ENCODE measurements at places on chromosomes 1 and 21.
A peak's percentile ranks its signal among the peaks of the same experiment; 100 is the strongest.

DNA sequence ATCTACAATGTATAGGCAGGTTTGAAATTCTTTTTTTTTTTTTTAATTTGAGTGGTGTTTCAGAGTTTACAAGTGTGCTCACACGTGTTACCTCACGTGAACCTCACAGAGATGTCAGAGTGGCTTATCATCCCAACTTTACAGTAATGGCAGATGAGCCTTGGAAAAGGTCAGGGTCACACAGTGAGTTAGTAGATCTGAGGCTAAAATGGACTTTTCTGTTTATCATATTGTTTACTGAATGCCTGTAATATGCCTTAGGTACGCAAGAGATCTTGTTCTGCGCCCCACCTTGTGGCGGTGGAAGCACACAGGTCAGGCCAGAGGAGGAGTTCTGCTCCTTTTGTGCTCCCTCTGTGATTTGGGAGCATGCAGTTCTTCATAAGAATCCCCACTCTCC, 80.0 kb downstream of the DYRK1A start:
- no peak for DNase-seq

- DNase-seq: no peak
Measured at GRCh38 chr1:203283597-203283996, 21.7 kb upstream of the BTG2 start.

GRCh38 chr1:206779638-206780037, 7.3 kb upstream of the IL10 start:
- DNase-seq: no peak

DNA sequence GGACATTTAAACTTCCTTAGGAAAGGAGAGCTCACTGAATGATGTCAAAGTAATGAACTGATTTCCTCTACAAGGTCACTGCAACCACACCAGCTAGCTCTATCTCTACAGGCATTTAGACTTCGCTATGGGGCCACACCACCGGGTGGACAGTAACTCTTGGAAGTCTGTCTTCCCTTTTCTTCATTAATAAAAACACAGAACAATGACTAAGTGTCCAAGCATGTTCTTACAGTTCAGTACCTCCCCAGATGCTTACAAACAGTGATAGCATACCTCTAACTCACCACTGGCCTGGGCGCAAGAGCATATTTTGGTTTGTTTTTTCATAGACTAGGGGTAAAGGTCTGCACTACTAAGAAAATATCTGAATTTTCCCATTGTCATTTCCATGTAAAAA, 54.6 kb downstream of the SIM2 start:
- DNase-seq: no peak

GRCh38 chr1:110051262-110051648, 16.8 kb downstream of the STRIP1 start:
- no peak for DNase-seq

- DNase-seq: no peak
Measured at GRCh38 chr1:112322018-112322417, 74.0 kb upstream of the CTTNBP2NL start.

GRCh38 chr1:102732927-102733326, 375.4 kb downstream of the COL11A1 start:
- DNase-seq: no peak

DNA sequence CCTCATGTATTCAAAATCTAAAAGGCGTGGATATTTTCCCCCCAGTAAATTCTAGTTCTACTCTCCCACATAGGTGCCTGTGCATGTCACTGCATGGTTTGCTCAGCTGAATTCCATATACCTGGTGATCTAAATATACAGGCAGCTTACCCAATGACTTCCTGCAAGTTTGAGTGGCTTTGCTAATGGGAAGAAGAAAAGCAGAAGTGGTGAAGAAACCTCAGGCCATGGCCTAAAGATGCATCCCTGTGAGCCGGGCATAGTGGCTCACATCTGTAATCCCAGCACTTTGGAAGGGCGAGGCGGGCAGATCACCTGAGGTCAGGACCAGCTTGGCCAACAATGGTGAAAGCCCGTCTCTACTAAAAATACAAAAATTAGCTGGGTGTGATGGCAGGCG, 11.5 kb downstream of the SLC44A3 start:
- DNase-seq: no peak

GRCh38 chr21:44518686-44519085, 21.3 kb downstream of the KRTAP10-1 start:
- DNase-seq: no peak

- DNase-seq: peak; percentile 45
Measured at GRCh38 chr1:11384170-11384554, 94.8 kb upstream of the DISP3 start.

GRCh38 chr1:93522721-93523120, 74.8 kb downstream of the FNBP1L start:
- DNase-seq: no peak

DNA sequence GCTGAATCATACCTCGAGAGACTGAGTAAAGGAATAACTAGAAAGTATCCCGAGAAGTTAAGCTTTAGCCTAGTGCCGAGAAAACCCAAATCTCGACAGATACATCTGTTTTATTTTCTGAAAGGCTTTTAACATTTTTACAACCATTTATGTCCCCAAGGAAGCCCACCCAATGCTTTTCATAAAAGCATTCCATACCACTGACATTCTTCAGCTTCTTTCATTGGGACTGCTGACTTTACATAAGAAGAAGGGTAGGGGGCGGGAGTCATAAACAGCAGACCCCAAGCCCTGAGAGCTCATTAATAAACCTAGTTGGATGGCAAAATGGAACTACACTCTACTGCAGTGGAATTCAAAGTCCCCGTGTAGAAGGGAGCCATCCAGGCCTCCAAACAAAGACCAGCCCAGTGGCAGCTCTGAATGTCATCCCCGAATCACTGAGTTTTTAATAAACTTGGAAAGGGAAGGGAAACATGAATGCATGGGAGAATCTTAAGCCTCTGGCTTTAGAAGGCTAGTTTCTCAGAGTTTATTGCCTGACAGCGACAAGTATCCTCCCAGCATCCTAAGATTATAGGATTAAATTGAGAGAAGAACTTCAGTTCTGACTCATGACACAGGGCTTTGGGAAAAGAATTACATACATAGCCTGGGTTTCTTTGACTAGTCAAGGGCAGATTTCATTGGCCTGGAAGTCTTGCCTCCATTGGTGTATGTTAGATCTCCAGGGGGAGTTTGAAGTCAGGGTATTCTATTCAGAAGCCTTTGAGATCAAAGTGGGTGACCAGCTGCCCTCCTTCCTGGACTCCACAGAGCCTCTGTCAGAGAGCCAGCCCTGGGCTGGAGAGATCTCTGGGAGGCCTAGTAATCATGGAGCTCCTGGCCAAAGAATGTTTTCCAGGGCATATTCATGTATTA, 3.7 kb downstream of the ATF3 start:
- DNase-seq: no peak

GRCh38 chr1:16119504-16119903, 36.4 kb downstream of the EPHA2 start:
- DNase-seq: no peak

DNA sequence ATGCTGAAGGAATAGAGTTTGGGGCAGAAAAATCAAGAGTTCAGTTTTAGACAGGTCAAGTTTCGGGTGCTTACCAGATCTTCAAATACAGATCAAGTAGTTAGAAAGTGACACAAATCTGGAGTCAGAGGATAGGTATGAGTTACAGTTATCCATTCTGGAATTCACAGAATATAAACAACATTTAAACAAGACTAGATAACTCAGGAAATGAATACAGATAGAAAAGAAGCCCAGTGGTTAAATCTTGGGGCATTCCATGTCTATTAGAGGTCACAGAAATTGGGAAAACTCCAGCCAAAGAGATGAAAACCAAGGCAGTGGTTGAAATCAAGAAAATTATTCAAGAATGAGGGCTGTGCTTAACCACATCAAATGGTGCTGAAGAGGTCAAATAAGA, 187.0 kb upstream of the HP1BP3 start:
- no peak for DNase-seq

GRCh38 chr1:93596329-93597089, 85.1 kb downstream of the BCAR3 start:
- no peak for DNase-seq

- DNase-seq: peak; percentile 80
Measured at GRCh38 chr1:244969355-244970235, 105.3 kb upstream of the HNRNPU start.

DNA sequence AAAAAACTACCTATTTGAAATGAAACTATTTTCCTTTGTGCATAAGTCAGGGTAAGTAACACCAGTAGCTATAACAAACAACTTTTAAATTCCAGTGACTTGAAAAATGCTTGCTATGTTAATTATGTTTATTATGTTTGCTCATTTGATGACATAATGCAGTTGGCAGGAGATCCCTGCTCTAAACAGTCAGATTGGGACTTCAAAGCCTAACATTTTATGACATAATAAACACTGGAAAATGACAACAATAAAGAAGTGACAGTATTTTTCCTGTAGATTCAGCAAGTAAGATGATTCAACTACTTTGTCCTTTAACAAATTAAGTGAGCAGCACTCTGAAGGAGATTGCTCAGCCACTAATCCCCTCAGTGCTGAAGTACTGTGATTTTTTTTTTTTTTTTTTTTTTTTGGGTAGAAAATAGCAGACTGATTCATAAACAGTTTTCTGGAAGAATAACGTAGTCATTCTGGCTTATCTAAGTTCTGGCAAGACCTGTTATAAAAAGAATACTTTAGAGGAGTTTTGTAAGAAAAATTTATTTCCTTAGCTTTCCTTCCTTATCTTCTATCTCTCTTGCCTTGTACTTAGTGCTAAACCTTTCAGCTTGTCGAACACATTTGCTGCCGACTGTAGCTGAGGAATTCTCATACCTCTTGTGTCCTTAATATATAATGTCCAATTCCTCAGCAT, 207.2 kb downstream of the PTGER3 start:
- DNase-seq: no peak

GRCh38 chr1:54768093-54768492, 3.8 kb upstream of the PARS2 start:
- peak; percentile 18 for DNase-seq

- peak; percentile 86 for DNase-seq
Measured at GRCh38 chr21:25298512-25299491, 308.5 kb downstream of the MRPL39 start.
